ENCODE measurements at places on chromosomes 12 and 14.
A peak's percentile ranks its signal among the peaks of the same experiment; 100 is the strongest.

DNA sequence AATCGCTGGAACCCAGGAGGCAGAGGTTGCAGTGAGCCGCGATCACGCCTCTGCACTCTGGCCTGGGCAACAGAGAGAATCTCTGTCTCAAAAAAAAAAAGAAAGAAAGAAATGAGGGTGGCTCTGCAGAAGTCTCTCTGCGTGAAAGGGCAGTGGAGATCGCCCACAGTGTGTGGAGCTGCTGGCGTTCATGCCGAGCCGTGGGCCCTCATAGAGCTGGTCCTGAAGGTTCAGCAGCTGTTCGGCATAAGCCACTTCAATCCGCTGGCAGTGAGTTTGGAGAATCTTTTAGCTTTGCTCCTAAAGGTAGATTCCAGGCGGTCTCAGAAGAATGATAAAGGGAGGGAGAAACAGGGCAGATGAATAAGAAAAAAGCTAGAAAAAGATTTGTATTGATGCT is 36.7 kb upstream of the ATP2A2 start:
- no peak for DNase-seq

DNA sequence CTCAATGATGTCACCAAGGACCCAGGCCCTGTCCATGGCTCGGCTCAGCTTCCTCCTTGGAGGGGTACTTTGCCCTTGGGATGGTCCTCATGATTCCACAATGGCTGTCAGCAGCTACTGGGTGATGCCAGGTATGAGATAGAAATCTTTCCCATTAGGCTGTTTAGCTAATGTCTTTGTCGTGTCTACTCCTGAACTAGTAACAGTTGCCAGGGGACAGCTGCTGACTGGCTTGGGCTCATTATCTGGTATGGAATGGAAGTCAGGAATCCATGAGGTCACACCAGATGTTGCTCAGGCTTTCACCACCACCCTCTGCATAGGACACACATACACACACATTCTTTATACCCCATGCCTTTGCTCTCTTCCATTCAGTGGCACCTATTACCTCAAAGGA is 9.2 kb downstream of the PRPH start:
- no peak for DNase-seq

DNA sequence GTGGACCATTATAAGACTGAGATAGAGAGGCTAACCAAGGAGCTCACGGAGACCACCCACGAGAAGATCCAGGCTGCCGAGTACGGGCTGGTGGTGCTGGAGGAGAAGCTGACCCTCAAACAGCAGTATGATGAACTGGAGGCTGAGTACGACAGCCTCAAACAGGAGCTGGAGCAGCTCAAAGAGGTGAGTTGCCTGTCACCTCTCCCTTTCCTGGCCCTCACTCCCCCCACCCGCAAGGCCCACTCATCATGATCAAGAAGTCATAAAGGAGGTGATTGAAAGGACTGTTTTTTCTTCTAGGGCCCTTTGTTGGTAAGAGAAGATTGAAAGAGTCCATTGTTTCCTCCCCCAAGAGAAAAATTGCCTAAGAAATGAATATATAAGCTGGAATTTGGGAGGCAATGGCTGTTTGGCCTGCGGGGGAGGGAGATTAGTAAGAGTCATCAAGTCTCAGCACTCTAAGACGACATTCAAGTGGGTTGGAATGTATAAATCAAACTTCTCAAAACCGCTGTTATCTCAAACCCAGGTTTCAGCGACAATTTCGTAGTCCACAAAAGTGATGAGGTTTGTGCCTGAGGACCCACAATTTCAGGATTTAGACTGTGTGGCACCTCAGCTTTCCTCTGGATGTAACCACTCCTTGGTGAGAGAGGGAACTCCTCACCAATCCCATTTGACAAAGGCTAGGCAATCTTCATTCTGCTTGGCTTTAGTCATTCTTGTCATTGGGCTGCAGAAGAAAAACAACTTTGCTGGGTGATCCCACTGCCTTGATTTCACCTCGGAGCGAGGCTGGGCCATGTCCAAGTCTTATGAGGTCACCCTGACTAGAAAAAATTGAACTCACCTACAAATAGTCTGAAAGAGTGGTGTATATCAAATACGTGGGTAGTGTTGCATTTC is 966 bp downstream of the BICD1 start:
- DNase-seq: peak; percentile 25

- DNase-seq: peak; percentile 65
Measured at GRCh38 chr12:6551063-6551461, 4.8 kb downstream of the IFFO1 start.

GRCh38 chr14:21989090-21989489 is 315.5 kb upstream of the OR4E1 start:
- DNase-seq: no peak

GRCh38 chr14:105090493-105091053 is 25.3 kb upstream of the GPR132 start:
- DNase-seq: peak; percentile 94

- DNase-seq: no peak
Measured at GRCh38 chr12:128827724-128828123, 4.0 kb upstream of the SLC15A4 start.

GRCh38 chr14:74616507-74616906 is 4.5 kb upstream of the LTBP2 start:
- DNase-seq: peak; percentile 86

DNA sequence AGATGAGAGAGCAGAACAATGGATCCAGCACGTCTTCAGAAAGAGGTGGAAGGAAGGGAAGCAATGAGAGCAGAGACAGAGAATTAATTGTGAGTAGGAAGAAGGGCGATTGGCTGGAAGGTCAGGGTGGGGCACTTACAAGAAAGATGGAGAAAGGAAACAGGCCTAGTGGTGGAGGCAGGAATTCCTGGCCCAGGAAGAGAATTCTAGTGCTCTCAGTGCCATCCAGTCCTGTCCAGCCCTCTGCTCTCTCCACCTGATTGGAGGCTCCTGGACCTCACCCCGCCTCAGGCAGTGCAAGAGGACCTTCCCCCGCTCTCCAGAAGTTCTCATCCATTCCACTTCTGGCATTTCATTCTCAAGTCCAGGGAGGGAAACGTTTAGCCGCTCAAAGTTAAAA is 43.0 kb downstream of the NGB start:
- DNase-seq: no peak

DNA sequence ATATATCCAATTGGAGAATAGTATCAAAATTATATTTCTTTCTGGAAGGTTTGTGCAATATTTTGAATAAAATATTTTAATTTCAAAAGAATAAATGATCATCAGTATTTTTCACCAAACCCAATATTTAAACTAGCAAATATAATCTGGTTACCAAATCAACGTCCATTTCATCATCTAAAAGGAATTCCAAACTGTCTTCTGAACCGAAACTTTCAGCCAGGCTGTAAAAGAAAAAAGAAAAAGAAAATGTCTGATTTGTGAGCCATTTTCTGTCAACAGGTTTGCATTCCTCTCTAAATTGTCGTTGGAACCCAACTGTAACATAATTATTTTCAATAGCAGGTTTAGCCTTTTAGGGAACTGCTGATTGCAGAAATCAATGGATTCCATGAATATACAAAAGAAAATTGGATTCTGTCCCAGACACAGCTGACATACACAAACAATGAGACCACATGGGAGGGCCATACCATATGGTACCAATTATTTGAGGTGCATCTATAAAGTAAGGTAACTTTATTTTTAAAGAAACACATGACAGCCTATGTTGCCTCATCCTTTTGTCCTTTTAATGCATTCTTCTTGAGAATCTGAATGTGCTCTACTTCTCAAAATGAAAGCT is 22.7 kb downstream of the SNRPF start:
- DNase-seq: no peak

- DNase-seq: peak; percentile 62
Measured at GRCh38 chr12:91326058-91327027, 143.7 kb upstream of the DCN start.

DNA sequence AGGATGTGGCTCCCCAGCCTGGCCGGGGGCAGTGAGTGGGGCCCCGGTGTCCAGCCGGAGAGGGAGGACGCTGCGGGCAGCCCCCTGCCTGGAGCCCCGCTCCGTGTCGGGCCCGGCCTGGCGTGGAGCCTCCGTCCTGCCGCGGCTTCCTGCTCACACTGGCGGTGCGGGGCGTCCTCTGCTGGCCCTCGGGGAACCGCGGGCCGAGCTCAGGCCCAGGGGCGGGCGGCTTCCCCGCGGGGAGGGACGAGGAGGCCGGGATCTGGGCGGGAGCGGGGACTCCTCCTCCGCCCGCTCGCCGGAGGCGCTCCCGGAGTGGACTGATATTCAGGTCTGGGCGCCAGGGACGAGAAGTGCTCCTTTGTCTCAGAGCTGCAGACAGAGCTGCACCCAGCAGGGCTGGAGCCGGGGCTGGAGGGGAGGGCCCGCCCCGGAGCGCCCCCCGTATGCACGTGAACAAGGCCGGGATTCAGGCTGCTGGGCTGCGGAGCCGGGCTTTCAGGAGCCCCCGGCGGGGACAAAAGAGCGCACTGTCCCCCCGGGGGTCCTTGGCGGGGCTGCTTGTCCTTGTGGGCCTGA is 2.2 kb downstream of the MMP17 start:
- DNase-seq: peak; percentile 93
